ENCODE measurements at places on chromosomes 6 and 20.

DNA sequence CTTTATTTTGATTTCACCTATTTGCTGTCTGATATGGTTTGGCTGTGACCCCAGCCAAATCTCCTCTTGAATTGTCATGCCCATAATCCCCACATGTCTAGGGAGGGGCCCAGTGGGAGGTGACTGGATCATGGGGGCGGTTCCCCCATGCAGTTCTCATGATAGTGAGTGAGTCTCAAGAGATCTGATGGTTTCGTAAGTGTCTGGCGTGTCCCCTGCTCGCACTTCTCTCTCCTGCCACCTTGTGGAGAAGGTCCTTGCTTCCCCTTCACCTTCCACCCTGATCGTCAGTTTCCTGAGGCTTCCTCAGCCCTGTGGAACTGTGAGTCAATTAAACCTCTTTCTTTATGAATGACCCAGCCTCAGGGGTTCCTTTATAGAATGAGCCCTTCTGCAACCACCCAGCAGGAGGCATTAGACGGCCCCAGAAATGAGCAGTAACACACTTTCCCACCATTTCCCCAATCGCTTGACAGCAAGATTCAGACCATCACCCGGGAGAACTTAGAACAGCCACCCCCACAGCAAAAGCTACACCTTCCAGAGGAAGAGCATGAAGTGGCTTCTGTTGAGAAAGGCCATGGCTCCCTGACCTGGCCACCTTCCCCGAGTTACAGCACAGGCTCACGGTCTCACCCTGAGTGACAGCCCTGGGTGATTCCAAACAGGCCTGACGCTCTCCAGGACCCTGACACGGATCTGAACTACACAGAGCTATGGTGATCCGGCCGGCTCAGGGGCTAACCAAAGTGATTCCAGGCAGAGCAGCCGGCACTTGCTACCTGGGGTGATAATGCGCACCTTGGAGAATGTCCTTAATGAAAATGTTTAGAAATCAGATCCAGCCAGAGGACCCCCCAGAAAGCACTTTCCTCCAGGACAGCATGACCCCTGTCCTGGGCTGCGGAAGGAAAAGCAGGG is 131.2 kb upstream of the CDH4 start:
- DNase-seq, result peak; percentile 10

DNA sequence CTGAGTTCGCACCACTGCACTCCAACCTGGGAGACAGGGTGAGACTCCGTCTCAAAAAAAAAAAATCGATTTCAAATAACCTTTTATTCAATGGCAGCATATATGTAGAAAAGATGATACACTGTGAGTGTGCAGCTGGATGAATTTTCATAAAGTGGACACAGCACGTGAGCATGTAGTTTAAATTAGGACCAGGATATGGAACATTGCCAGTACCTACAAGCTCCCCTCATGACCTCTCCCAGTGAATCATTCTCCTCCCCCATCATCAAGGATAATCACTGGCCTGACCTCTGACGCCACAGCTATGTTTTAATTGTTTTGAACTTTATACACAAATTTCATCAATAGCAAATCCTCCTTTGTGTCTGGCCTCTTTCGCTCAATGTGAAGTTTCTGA is 53.8 kb upstream of the HDAC2 start:
- no peak for DNase-seq

DNA sequence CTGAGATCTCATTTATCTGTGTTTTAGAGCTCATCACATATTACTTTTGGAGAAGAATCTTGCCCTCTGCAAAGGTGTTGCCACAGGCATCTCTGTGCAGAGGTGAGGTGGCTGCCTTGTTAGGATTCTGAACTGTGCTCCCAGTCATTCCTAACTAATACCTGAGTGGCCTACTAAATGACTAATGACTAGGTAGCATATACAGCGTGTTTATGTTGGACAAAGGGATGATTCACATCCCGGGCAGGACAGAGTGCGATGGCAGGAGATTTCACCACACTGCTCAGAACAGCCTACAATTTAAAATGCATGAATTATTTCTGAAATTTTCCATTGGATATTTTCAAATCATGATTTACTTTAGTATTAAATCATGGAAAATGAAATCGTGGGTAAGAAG is 23.1 kb upstream of the CGA start:
- DNase-seq, result no peak

DNA sequence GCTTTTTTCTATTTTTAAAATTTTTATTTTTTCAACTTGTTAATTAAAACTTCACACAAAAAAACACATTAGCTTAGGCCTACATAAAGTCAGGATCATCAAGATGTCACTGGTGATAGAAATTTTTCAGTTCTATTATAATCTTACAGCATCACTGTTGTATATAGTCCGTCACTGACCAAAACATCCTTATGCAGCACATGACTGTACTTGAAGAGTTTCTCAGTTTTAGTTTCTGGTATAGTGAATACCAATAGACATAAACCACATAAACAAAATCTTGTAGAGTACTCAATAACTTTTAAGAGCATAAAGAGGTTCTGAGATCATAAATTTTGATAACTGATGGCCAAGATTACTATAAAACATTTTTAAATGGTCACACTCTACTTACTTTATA is 71.8 kb downstream of the ASCC3 start:
- DNase-seq, result no peak

DNA sequence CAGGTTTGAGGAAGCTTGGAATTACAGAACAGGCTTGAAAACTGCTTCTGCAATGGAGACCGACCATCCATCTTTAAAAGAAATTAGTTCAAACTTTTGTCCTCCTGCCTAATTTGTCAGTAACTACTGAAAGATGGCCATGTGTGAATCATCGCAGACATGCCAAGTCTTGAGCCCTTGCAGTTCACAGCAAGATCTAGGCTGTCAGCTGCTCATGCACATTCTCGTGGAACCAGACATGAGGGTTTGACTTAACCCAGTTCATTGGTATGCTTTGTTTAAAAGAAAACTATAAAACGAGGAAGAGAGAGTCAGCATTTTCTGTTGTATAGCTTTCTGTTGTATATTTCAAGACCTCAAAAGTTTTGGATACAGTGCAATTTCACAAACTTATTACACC is 74.0 kb upstream of the SAMD5 start:
- DNase-seq, result no peak

- DNase-seq, result no peak
These were observed 307.9 kb upstream of the SLC35B3 start for GRCh38 chr6:8743170-8743745.

GRCh38 chr20:25020345-25020744 is 27.8 kb upstream of the APMAP start:
- no peak for DNase-seq

All from stimulated activated CD4-positive, alpha-beta T cell treated with anti-CD3 and anti-CD28 coated beads, Interleukin-12 subunit alpha, Interleukin-12 subunit beta, amount 100 ng/mL, for 4 hours (primary cell).